HuH-7.5 (cell line): ENCODE measurements at places on chromosomes 11 and 22.

GRCh38 chr11:32781721-32782120, 12.7 kb downstream of the CCDC73 start:
- no peak for DNase-seq

DNA sequence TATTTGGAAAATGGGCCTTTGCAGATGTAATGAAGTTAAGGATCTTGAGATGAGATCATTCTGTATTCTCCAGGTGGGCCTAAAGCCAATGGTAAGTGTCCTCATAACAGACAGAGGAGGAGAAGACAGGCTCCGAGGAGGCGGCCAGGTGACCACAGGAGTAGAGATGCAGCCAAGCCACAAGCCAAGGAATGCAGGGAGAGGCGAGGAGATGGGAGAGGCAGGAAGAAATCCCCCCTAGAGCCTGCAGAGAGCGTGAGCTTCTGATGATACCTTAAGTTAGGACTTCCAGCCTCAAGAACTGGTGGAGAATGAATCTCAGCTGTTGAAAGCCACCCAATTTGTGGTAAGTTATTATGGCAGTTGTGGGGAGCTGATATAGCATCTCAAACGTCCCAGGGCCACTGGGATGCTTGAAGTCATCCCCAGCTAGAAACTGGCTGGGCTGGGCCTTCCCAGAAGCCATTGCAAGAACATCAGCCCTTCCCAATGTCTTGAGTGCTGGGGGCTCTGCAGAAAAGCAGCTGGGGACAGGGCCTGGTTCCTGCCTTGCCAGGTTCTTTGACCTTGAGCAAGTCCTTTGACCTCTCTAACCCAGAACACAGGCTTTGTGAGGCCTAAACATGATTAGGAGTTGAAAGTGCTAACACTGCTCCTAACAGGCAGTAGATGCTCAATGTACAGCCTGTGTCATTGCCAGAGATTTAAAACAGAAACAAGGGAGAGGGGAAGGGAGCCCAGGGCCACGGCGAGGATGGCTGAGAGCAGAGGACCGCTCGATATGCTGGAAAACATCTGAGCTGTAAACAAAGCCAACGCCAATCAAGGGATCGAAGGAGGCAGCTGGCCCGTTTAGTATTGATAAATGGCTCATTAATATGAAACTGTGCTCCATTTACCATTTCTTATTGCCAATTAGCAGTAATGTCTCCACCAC, 632.3 kb downstream of the TBC1D22A start:
- no peak for DNase-seq

GRCh38 chr22:37663521-37664140, 5.1 kb downstream of the PDXP start:
- DNase-seq, result no peak

- no peak for DNase-seq
Measured at GRCh38 chr22:48089601-48090331, 1327.3 kb downstream of the TBC1D22A start.
